Suppressor macrophage treated with lipopolysaccharide for 4 hours (primary cell): ENCODE measurements at places on chromosomes 11 and 22.

GRCh38 chr11:61805146-61805545, 11.7 kb downstream of the FADS1 start:
- DNase-seq: no peak

- no peak for DNase-seq
Measured at GRCh38 chr11:63613517-63614135, 607 bp downstream of the PLAAT3 start.

DNA sequence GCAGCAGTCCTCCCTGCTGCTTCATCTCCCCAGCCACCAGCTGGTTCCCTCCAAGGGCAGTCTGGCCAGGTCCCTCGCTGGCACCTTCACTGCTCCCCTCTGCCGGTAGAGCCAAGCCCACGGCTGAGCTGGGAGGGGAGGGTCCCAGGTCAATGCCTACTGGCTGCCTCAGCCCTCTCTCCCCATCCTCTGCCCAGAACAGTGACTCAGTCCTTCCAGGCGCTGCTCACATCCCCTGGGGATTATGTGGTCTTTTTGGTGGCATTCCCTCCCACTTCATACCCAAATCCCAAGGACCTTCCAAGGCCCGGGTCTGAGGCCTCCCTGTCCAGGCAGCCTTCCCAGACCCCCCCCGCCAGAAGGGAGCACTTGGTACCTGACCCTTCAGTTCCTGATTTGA, 44.9 kb downstream of the WNT7B start:
- DNase-seq: no peak

DNA sequence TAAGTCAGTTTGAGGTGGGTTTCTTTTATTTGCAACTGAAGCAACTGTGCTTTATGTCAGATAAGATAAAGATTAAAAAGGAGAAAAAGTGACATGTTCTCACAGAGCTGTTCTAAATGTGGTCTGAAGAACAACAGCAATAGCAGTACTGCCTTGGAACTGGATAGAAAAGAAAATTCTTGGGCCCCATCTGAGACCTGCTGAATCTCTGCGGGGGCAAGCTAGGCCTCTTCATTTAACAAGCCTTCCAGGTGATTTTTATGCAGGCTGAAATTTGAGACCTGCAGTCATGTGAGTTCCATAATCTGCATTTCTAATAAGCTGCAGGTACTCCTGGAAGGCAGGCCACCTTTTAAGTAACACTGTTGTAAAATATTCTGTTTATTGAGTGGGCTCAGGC, 91.4 kb upstream of the CTSC start:
- DNase-seq: no peak

GRCh38 chr11:25899617-25900160, 432.2 kb upstream of the ANO3 start:
- no peak for DNase-seq

GRCh38 chr11:34583818-34584217, 37.1 kb upstream of the EHF start:
- no peak for DNase-seq

GRCh38 chr11:105399511-105399910, 210.4 kb upstream of the GRIA4 start:
- DNase-seq: peak; percentile 53
